ENCODE measurements at places on chromosomes 3 and 15.

GRCh38 chr3:25041871-25042584, 386.0 kb upstream of the RARB start:
- DNase-seq = no peak

- DNase-seq = no peak
Measured at GRCh38 chr15:57253500-57253899, 122.8 kb upstream of the CGNL1 start.

DNA sequence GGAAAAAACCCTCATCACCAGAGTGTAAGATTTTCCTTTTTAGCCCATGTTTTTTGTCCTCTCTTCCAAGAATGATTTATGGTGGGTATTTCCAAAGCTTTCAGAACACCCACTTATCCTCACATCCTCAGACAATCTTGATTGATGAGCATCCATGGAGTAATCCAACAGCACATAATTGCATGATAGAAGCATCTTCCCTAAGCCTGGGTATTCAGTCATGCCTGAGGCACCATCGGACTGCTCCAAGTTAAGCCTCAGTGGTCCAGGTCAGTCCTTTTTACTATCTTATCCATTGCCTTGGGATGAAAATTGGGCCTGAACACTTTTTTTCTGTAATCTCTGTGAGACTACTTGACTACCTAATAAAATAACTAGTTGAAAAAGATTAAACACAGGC, 676.0 kb upstream of the SEMA6D start:
- no peak for DNase-seq

DNA sequence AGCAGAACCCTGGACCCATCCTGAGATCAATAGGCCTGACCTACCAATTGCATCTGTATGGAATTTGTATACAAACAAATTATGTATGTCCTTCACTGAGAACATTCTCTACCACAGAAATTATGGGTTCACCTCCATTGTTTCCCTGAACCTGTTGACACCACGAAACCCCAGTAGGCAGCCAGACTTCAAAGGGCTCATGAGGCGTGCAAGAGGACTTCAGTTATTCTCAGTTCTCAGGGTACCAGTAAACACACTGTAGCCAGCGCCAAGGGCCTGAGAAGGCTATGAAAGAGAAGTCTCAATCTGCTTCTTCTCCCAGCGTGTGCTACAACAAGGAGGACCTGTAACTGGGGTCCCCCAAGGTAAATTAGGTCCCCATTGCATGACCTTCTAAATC, 254.9 kb upstream of the GOLGA6L4 start:
- DNase-seq = no peak

DNA sequence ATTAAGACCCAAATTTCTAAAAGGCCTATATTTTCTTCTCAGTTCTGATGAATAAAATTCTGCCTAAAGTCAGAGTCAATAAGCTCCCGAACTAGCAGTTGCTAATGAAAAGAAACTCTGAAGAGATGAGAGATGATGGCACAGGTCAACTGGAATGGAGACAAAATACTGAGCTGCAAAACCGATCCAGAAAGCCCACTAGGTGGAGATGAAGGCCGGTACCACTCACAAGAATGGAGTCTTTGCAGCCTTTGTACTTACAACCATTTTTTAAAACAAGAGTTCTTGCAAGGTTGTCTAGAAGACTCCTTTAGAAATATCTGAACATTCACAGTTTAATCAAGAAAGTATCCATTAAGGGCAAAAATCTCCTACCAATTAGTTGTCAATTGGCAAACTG, 119.9 kb upstream of the TJP1 start:
- DNase-seq = no peak

GRCh38 chr3:149658744-149659497, 1.1 kb upstream of the WWTR1 start:
- peak; percentile 91 for DNase-seq
